ENCODE measurements at places on chromosomes 1 and 21.

DNA sequence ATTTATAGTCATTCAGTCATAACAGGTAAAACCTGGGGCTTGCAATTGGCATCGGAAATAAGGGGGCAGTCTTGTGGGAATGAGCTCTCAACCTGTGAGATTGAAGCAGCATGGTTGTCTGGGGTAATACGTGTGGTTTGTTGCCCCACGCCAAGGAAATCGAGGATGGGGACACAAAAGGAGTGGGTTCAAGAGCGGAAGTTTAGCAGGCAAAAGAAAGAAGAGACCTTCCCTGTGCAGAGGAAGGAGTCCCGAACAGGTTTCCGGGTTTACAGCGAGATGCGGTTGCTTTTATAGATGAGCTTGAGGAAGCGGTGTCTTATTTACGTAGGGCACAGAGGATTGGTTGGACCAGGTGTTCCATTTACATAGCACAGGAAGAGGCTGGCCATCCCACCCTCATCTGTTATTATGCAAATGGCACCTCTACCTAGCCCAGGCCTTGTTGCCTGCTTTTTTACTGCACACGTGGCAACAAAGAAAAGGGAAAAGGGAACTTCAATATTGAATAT lies 37.3 kb downstream of the IFNAR1 start:
- DNase-seq = peak; percentile 85

GRCh38 chr1:48999321-48999720 lies 222.6 kb upstream of the BEND5 start:
- no peak for DNase-seq

- DNase-seq = no peak
Measured at GRCh38 chr1:164470996-164471395, 88.0 kb upstream of the PBX1 start.

GRCh38 chr1:54456921-54457529 lies 50.8 kb upstream of the SSBP3 start:
- DNase-seq = no peak

- DNase-seq = no peak
Measured at GRCh38 chr1:18039102-18039501, 68.5 kb upstream of the IGSF21 start.

- no peak for DNase-seq
Measured at GRCh38 chr1:1061682-1062345, 12.3 kb downstream of the RNF223 start.

GRCh38 chr1:101309334-101310311 lies 72.8 kb downstream of the S1PR1 start:
- DNase-seq = peak; percentile 83
